NCI-H1930 (cell line): ENCODE measurements at places on chromosomes 1 and 21.

GRCh38 chr1:183148599-183148998 lies 37.5 kb upstream of the LAMC2 start:
- DNase-seq, result no peak

DNA sequence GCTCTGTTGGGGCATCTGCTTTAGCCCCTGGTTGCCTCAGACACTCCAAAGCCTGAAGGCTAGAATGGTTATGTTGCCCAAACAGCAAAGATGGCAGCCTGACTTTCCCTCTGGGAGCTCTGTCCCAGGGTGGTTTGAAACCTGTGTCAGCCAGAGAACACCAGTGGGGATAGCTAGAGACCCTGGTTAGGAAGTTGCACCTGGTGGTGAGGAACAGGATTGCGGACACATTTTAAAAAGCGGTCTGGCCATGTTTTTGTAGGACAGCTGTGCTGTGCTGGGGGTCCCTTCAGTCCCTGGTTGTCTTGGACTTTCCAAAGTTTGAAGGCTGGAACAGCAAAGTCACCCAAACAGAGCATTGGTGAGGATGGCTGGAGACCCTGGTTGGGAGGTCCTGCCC lies 87.8 kb downstream of the DNM3 start:
- no peak for DNase-seq

DNA sequence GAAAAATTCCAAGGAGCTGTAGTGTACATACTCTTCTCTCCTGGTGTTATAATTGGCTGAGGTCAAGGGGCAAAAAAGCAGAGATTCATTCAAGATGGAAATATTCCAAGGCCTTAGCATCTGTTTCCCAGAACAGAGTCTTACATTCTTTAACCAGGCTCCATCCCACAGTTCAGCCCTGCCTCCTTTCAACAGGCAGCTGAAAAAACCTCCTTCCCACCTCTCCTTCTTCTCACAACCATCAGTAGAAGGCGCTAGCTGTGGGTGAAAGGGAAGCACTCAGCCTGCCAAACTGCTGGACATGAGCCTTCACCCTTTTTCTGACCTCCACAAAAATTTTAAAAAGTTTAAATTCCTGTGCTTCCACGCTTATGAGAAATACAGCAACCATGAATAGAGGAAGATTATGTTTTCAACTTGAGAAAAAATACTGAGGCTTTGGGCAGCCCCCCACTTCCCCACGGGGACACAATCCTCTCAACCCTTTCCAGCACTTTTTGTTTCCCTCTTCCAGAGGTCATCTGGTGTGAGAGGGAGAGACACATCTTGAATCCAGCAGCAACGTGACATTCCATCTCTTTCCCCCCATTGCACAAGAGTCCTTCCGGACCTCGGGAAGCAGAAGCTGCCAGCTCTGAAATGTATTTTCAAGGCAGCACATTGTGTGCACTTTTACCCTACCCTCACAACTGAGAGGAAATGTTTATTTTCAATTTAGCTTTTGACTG lies 43.2 kb upstream of the FMO2 start:
- DNase-seq, result no peak

GRCh38 chr21:45420061-45421041 lies 15.4 kb downstream of the COL18A1 start:
- no peak for DNase-seq

- DNase-seq, result no peak
Measured at GRCh38 chr1:205921570-205921909, 21.7 kb downstream of the SLC26A9 start.

DNA sequence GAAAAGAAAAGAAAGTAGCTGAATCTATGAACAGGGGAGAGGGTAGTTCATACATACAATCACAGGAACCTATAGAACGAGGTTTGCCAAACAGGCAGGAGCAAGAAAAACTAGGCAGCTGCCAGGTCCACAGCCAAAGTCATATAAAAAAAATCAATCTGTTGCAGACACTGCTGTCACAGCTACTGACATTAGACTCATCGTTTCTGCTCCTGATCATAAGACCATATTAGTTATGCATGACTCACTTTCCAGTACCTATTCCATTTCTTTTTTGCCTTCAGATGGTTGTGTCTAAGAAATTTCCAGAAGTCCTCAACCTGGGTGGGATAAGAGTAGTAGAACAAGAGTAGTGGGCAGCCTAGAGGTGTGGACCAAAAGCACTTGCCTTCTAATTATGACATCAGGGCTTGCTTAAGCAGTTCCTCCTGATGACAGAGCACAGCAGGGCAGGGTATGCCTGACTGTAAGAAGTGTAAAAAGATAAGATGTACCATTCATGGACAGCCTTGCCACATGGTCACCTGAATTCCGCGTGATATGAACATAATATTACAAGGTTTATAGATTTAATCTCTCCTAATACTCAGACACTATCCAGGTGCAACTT lies 323.2 kb upstream of the SGIP1 start:
- no peak for DNase-seq

DNA sequence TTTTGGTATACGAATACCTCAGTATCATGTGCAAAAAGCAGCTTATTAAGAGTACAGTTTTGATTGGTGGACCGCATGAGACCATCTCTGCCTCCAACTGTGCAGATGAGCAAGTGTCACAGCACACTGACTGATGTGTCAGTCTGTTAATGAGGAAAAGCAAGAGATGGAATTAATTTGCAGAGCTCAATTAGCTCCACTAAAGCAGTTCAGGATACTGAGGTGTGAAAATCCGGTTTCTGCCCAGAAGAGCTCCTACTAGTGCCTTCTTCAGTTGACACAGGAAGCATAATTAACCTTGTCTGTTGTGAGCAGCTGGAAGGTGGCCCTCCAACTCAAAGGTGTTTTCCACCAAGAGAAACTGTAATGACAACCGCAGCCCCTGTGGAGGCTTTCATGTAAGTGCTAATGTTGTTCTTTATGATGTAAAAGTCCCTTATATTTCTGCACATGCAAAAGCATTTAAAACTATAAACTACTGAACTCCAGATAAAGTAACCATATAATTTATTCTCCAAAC lies 44.3 kb downstream of the PCNX2 start:
- DNase-seq, result no peak

DNA sequence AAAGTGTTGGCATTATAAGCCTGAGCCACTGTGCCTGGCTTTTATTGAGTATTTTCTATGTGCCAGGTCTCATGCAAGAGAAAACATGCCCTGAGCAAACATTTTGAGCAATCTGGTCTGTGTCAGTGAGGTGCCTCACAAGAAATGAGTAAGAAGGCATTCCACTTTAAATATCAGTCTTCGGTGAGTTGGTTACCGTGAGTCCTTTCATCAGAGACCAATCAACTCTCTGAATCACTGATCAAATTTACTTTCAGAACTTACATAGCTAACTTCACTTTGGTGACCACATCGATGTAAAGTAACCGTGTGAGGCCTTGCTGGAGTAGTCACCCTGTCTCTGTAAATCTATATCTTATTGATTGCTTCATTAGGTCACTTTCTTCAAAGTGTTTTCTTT lies 14.3 kb upstream of the DDX59 start:
- DNase-seq, result no peak

GRCh38 chr1:43764581-43764980 lies 57.2 kb downstream of the ST3GAL3 start:
- no peak for DNase-seq

- peak; percentile 43 for DNase-seq
Measured at GRCh38 chr1:234608025-234608910, 1.7 kb downstream of the IRF2BP2 start.

DNA sequence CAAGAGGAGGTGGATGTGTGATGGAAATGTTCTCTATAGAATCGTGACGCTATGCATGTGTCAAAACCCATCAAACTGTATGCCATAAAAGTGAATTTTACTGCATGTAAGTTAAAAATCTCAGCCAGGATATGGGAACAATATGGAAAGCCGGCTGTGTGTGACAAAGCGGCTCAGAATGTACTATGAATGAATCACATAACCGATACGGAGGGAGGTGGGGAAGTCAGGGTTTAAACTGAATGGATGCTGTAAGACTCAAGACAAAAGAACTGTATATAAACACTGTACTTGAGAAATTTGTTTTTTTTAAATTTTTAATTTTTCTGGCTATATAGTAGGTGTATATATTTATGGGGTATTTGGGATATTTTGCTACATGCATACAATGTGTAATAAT lies 111.6 kb upstream of the PDE4B start:
- DNase-seq, result no peak

DNA sequence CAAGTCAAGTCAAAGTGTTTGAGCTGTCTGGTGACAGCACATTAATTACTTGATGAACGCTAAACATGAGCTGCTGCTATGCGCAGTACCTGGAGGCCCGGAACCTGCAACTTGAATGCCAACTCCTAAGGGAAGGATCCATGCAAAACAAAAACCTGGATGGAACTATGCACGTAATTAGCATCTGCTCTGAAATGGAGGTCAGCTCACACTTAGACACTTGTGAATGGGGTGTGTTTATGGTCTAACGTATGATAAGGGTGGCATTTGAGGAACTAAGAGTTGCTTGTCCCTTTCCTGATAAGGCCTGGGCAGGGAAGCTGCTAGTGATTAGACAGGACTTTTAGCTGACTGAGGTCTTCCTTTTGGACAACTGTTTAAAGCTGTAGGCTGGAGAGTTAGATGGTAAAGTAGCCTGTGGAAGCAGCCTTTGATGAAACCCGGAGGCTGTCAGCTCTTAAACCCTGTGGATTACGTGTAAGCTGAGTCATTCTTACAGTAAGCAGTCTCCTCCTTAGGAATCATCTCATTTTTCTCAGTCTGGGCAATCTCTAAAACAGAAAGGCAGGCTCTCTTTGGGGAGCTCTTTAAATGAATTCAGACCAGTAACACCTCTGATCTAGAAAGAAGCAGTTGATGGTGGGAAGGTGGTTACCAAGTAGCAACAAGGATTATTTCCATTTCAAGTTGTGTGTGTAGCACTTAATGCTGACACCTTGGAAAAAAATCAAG lies 6.8 kb downstream of the TENT5C start:
- DNase-seq, result no peak

- no peak for DNase-seq
Measured at GRCh38 chr1:230754796-230755195, 7.6 kb downstream of the CAPN9 start.

- DNase-seq, result no peak
Measured at GRCh38 chr1:226073184-226073950, 10.9 kb downstream of the H3-3A start.

- DNase-seq, result no peak
Measured at GRCh38 chr1:153540394-153541361, at the start of gene S100A5. S100A5 (minus strand) TSS chr1:153540934; CDS start chr1:153540191, 743 bp downstream.

DNA sequence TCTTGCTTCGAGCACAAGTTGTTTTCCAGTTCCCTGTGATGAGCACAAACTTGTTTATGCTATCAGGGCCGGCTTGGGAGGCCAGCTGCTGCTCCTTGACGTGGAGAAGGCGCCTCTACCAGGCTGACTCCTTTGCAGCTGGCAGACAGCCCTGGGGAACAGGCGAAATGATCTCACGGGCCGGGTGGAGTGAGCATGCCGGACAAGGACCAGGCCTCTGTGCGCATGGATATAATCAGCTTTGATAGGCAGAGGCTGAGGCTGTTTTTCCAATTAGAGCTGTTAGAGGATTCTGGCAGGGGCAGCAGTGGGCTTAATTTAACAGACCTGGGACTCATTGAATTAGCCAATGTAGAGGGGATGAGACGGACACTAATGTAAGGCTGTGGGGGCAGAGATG lies 38.9 kb downstream of the FAM163A start:
- DNase-seq, result no peak

DNA sequence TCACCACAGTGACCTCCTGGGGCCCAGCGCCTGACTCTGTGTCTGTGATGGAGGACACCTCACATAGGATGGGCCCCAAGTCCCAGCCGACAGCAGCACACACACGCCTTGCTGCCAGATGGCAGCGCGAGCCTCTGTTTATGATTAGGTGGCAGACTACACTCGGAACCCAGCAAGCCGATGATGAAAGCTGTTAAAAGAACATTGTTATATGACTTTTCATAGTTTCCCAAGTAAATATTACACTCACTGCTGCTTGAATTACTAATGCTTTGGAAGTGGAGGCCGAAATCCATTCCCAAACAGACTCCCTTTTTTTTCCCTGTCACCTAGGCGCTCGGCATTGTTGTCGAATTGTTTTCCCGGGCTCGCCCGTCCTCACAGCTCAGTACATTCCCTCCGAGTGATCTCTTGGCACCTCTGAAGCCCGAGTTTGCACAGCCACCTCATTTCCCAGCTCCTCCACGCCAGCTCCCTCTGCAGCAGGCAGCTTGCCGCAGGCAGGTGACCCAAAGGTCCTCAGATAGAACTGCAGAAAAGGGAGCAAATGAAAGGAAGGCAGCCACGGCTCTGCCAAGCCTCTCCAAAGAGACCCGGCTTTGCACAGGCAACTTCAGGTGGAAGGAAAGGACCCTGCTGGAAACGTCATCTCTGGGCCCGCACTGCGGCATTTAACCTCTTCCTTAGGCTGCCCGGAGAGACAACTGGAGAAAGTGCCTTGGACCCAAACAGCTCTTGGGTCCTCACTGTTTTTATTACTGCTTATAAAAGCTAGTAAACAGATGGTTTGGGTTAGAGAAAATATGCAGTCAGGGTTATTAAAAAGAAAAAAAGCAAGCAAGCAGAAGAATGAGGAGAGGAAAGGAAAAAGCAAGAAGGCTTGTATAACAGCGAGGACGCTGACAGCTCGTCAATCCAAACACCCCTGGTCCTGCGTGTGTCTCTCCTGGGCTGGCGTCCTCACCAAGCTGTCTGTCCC lies 72.2 kb upstream of the SLC25A33 start:
- DNase-seq, result no peak

DNA sequence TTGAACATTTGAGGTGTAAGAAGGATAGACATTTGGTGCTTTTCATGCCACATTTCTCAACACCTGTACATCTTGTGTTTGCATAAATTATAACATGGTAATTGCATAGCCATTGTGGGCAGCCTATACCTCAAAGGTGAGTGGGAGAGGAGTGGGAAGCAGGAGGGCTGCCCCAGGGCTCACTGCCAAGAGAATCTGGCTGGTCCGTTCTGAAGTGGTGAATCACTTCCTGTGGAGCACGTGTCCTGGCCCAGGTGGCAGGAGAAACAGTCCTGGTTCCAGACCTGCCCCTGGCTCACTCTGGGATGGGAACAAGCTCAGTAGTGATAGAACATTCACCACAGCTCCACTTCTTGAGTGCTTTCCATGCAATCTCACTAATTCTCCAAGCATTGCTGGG lies 11.6 kb upstream of the OLFML2B start:
- DNase-seq, result no peak

DNA sequence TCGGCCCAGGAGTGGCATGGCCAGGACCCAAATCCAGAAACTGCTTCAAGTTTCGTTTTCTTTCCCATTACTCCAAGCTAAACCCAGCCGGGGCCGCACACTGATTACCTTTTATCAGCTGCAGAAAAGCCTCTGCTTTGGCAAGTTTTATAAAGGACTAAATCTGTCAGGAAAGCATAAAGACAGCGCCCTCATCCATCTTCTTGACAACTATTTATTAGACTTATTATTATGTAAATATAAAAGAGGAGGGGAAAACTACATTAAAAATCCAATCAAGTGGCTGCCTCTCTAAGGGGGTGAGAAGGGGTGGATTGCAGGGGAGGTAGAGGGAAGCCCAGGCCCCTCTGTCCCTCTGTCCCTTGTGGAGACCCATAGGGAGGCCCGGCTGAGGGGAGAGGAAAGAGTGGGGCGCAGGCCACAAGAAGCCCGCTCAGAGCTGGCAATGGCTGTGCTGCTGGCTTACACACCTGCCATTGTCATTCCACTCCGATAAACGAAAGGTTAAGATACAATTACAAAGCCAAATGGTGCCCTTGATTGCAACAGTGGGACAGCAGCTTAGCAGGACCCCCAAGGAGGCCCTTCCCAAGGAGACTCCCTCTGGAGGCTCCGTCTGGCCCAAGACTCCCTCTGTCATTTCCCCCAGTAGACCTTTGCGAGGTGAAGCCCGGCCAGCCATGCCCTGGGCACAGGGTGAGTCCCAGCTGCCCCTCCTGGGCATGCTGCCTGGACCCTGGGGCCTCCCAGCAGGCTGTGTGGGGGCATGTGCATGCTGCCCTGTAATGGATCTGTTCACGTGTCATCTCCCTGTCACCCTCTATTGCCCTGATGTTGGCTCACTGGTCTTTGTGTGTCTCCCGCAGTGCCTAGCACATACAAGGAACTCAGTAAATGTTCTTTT lies 45.4 kb downstream of the KCND3 start:
- no peak for DNase-seq
